CD4-positive, alpha-beta T cell (primary cell): ENCODE measurements at places on chromosomes 16 and 17.

GRCh38 chr16:84567286-84567962, 50.5 kb downstream of the COTL1 start:
- DNase-seq: no peak

DNA sequence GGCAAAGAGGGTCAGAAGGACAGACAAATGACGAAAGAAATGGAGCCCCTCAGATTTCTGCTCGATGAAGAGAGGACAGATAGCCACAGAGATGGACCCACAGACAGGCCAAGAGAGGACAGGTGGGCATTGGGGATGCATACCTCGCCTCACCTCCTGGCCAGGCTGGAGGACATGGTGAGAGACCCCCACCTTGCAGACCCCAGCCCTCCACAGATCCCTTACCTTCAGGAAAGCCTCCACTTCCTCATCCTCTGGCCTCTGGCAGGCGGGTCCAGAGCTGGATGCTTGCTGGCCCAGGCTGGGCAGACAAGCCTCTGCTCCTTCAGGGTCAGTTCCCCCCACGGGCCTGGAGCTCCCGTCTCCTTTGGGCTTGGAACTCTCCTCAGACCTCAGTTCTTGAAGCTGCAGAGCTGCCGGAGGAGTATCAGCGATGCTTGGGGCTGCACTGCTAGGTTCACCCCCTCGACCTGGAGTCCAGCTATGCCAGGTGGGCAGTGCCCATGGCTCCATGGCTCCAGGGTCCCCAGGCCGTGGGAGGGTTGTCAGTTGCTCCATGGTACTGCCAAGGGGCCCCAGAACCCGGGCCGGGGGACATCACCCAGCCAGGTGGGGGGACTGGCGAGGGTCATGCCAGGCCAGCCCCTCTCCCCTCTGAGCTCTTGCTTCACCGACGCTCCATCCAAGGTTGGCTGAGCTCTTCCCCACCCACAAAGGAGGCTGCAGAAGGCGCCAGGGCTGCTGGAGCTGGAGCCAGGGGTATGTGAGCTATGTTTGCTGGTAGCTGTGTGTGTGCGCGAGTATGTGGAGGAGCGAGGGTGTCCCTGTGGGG, 1.0 kb downstream of the TSPOAP1 start:
- peak; percentile 12 for DNase-seq

DNA sequence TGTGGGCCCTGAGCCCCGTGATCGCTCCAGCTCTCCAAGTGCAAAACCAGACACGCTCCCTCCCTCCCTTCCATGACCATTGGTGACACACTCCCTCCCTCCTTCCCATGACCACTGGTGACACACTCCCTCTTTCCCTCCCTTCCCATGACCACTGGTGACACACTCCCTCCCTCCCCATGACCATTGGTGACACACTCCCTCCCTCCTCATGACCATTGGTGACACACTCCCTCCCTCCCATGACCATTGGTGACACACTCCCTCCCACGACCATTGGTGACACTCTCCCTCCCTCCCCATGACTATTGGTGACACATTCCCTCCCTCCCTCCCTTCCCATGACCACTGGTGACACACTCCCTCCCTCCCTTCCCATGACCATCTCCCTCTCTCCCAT, 56.3 kb downstream of the LMF1 start:
- no peak for DNase-seq

DNA sequence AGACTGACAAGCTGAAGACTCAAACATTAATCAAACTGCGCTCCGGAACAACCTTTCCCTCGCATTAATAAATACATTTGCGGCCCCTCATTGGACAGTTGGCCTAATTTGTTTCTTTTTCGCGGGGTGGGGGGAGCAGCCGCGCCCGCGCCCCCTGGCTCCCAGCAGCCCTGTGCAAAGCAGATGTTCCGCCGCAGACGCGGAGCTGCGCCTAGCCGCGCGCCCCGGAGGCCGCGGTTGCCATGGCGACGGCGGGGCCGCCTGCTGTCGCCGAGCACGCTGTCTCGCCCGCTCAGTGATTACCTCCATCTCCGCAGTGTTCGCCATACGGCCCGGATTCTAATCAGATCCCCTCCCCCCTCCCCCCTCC, 25.5 kb downstream of the COPZ2 start:
- DNase-seq: peak; percentile 88

DNA sequence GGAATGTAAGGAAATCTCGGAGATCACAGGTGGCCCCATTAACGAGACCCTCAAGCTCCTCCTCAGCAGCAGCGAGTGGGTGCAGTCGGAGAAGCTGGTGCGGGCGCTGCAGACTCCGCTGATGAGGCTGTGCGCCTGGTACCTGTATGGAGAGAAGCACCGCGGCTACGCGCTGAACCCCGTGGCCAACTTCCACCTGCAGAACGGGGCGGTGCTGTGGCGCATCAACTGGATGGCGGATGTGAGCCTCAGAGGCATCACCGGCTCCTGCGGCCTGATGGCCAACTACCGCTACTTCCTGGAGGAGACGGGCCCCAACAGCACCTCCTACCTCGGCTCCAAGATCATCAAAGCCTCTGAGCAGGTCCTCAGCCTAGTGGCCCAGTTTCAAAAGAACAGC, 16.2 kb downstream of the MLYCD start:
- DNase-seq: no peak
